ENCODE measurements at places on chromosomes 12 and 14.

- no peak for DNase-seq
Observed at GRCh38 chr12:52212701-52213563, 20.1 kb upstream of the KRT7 start.

DNA sequence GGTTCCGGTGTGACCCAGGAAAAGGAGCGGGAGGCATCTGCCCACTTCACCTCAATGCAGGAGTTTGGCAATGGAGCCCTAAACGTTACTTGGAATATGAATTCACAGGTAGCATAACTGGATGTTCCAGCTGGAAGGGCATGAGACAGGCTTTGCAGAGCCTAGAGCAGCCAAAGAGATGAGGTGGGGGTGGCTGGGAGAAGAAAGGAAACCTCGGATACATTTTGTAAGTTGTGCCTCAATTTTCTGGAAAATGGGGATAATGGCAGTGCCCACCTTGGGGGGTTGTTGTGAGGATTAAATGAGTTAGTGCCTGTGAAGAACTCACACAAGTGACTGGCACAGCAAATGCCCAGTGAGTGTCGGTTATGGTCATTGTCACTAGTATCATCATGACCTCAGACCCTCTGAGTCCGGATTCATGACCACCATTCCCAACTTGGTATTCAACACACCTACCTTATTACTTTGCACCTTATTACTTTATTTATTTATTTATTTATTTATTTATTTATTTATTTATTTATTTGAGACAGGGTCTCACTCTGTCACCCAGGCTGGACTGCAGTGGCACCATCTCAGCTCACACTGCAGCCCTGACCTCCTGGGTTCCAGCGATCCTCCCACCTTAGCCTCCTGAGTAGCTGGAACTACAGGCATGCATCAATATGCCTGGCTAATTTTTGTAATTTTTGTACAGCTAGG lies 56.0 kb downstream of the CLMN start:
- no peak for DNase-seq

DNA sequence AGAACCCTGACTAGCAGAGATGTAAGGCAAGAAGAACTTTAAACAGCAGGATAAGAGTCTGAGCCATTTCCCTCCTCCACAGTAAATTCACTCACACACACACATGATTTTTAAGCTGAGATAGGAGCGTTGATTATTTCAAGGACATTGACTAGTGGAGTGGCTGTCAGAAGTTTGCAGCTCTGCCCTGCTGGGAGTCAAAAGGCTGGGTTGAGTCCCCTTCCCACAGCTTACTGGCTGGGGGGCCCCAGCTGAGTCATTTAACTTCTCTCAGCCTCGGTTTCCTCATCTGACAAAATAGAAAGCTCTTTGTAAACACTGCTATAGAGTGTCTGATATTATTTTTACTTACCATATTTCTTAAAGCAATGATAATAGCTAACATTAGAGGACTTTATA lies 28.3 kb downstream of the VCPKMT start:
- DNase-seq = no peak

DNA sequence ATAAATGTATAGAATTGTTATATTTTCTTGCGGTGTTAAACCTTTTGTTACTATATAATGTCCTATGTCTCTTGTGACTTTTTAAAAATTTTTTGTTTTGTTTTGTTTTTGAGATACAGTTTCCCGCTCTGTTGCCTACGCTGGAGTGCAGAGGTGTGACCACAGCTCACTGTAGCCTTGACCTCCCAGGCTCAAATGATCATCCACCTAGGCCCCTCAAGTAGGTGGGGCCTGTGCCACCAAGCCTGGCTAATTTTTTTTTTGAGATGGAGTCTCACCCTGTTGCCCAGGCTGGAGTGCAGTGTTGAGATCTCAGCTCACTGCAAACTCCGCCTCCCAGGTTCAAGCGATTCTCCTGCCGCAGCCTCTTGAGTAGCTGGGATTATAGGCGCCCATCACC lies 26.5 kb upstream of the RCOR1 start:
- no peak for DNase-seq

DNA sequence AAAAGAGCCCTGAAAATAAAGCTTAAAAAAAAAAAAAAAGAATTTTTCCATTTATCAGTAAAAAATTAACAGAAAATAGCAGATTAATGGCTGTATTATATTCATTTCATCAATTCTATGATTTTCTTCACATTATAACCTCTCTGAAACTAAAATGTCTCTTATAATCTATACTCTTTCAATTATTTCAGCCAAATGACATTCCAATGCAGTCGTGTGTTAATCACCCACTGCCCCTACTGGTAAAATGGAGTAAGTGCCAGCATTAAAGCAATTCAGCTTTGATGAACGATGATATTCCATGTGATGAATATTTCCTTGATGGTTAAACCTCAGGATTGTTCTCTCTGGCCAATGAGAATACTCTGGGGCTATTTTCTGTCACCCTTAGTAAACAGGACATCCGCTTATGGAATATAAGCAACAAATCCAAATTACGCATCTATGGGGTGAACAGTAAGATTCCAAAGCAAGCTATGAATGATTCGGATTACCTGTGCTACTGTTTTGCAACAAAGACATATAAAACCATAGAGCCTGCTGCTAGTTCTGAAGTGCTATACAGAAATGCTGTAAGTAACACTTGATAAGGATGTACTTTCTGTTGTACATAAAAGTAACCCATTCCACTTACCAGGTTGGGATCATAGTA lies 20.3 kb upstream of the SYCP3 start:
- DNase-seq = peak; percentile 43

DNA sequence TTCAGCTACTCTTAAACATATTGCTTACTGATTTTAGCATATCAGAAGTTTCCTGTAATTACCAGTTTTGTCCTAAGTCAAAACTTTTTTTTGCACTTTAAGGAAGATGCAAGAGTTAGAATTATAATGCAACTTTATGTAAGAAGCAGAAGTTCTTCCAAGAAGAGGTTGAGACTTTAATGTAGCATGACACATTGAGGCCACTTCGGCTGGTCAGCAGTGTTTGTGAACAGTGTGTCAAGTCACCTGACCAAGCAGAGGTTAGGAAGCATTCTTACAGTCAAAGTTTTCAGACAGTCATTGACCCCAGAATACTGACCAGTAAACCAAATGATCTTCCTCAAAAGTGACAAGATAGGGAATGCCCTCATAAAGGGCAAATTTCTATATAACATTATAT lies 15.2 kb downstream of the FGFR1OP2 start:
- peak; percentile 90 for DNase-seq

GRCh38 chr14:23645812-23646647 lies 9.9 kb downstream of the DHRS2 start:
- DNase-seq = no peak

- no peak for DNase-seq
Observed at GRCh38 chr14:31858868-31859267, 218.2 kb upstream of the ARHGAP5 start.

DNA sequence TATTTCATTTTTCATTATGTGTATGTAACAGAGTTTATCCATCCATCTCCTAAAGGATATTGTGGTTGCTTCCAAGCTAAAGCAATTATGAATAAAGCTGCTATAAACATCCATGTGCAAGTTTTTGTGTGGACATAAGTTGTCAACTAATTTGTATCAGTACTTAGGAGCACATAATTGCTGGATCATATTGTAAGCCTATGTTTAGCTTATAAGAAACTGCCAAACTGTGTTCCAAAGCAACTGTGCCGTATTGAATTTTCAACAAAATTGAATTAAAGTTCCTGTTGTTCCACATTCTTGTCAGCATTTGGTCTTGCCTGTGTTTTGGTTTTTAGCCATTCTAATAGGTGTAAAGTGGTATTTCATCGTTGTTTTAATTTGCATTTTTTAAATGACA lies 416.9 kb downstream of the SLC6A15 start:
- DNase-seq = no peak

GRCh38 chr14:32710731-32711680 lies 227.7 kb upstream of the NPAS3 start:
- DNase-seq = no peak

GRCh38 chr12:109304485-109304884 lies 4.6 kb downstream of the FOXN4 start:
- no peak for DNase-seq

- peak; percentile 56 for DNase-seq
Observed at GRCh38 chr12:8697476-8698131, at the start of gene RIMKLB. Gene RIMKLB (plus strand): TSS chr12:8697991. CDS start chr12:8713867, 15,876 bp downstream.

DNA sequence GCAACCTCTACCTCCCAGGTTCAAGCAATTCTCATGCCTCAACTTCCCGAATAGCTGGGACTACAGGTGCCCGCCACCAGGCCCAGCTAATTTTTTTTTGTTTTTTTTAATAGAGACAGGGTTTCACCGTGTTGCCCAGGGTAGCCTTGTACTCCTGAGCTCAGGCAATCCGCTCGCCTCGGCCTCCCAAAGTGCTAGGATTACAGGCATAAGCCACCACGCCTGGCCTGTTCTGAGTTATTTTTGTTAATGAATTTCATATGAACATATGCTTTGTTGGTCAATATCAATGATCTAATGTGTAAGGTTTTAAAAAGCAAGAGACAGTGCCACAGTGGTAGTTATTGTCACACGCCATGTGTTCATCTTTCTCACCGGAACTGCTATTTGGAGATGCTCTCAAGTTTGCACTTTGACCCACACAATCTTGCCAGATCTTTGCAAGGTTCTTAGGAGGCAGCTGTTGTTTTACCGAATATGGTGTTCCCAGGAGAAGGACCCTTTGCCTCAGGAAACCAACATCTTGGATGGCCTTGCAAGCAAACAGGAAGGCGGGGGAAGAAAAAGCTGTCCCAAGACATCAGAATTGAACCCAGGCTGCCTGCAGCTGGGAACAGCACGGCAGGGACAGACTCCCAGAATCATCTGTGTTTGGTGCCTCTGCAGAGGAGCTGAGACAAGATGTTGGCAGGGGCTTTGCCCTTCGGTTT lies 30.0 kb downstream of the GALNT16 start:
- DNase-seq = no peak

DNA sequence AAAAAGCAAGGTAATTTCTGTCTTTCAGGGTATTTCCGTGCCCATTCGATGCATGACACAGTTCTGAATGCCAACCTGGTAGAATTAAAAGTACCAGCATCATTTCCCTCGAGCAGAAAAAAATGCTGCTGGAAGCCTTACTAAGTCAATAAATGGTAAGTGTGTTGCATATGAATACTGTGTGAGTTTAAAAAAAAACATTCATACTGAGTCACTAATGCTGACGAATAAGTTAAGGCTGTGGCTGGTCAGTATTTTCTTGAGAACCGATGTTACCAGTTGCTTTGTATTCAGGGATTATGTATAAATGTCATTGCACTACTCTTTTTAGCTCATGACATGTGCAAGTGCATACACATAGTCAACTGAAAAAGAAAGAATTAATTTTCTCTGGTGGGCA lies 710.2 kb downstream of the TRHDE start:
- no peak for DNase-seq

DNA sequence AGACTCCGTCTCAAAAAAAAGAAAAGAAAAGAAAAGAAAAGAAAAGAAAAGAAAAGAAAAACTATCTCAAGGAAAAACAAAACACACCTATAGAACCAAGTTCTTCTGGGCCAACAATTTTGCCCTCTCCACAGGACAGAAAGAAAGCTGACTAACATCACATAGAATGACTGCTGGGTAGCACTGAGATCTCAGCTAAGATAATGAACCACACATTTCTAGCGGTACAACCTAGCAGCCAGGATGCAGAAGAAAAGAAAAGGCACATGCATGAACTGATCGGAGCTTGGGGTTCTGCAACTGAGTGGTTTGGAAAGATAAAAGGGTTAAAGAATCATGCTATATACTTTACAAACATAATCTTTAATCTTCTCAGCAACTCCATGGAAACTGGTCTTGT lies 19.5 kb downstream of the TMED10 start:
- DNase-seq = no peak

- DNase-seq = no peak
Observed at GRCh38 chr14:104062281-104062680, 23.2 kb upstream of the ASPG start.
